ENCODE measurements at places on chromosomes 2 and 18.

- no peak for DNase-seq
These were observed 173.6 kb downstream of the GRB14 start for GRCh38 chr2:164447660-164448059.

DNA sequence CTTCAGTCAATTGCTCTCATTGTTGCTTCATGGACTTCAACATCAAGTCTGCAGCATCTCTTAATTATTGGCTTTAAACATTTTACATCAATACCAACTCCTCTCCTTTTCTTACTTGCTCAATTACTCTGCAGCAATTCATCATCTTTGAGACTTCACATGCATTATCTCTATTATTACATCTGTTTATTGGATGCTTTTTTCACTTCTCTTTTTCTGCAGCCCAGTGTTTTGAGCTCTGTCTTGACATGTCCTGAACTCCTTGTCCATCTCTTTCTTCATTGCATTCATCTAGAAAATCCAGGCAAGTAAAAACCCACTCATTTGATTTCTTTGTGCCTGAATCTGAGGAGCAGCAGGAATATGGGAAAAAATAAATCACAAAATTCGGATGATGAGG lies 647.9 kb downstream of the PLCL1 start:
- DNase-seq, result no peak

- no peak for DNase-seq
These were observed 16.5 kb downstream of the CLK1 start for GRCh38 chr2:200847939-200848338.

DNA sequence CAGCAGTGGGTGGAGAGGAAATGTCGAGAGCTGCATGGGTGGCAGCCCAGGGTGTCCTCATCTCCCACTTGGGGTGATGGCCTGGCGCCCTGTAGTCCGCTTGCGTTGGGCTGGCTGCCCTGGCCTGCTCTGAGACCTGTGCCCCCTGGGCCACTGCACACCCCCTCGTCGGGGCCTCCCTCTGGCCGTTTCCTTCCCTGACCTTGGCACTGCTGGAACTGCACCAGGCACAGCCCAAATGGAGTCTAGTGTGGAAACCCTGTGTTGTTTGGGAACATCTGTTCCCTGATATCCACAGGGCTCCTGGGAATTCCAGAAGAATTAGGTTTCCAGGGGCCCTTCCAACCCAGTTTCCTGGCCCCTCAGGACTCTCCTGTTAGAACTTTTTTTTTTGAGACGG lies 13.9 kb downstream of the EFHD1 start:
- no peak for DNase-seq

DNA sequence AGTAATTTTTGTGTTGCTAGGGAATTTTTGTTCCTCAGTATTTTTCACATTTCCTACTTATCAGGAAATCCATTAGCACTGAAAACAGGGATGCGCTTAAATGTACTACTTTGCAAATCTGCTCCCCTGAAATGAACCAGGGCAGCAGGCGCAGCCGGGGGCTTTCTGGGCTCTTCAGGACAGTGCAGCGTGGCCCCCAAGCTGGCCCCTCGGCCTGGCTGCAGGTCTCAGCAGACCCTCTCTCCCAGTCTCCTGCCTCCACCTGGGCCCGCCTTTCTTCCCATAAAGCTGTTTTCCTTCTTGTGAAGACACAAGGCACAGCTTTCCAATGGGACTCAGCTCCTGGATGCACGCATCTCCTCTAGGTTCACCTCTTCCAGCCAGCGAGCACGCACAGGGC lies 35.3 kb downstream of the EIPR1 start:
- no peak for DNase-seq

GRCh38 chr2:8394569-8395359 lies 287.1 kb upstream of the ID2 start:
- DNase-seq, result no peak

DNA sequence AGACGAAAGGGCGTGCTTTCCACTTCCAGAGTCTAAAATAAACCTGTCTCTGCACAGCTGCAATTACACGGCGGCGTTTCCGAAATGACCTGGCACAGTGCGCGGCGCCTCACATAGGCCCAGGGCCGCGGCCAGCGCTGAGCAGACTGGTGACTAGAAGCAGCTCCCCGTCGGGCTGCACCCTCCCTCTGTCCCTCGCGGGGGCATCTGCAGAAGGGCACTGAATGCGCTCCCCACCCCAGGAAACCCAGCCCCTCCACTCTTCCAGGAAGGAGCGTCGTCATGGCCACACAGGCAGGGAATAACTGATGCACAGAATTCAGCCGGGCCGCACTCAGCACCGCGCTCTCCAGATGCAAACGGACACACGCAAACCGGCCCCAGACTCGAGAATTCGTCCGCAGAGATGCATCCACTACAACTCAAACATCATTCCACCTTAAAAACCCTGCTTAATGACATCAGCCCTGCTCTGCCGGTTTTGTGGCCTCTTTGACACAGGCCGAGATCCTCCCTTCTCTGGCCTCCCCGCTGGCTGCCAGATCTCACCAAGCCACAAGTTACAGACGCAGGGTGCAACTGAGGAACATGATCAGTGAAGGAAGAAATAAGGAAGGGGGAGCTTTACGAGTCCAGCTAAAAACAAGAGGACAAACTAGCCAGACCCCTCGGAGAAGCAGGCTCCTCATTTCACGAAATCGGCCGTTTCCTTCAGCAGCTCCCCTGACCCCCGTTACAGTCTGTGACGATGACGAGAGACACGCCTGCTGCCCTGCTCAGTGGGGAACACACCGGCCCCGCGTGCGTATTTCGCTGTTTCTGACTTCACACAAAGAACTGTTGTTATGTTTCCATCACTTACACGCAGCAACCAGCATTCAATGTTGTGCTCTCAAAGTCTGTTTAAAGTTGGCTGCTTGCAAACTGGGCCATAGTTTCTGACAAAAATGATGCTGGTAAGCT lies 40.2 kb downstream of the MBP start:
- DNase-seq, result no peak

GRCh38 chr18:23890589-23890988 lies 124.0 kb upstream of the TTC39C start:
- DNase-seq, result no peak

DNA sequence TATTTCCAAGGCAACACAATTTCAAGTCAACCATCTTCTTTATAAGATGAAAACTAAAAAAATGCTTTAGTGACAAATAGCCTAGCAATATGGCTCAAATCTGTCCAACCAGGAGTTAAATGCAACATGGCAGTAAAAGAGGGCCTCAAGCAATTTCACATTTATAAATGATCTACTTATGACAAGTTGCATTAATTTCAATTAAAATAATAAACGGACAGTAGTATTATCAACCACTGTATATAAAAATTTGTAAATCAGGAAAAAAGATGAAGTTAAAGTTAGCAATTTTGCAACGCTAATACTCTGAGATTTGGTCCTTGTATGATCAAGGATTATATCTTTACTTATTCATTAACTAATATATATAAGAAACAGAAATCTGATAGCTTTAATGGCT lies 19.3 kb downstream of the CCDC88A start:
- no peak for DNase-seq

DNA sequence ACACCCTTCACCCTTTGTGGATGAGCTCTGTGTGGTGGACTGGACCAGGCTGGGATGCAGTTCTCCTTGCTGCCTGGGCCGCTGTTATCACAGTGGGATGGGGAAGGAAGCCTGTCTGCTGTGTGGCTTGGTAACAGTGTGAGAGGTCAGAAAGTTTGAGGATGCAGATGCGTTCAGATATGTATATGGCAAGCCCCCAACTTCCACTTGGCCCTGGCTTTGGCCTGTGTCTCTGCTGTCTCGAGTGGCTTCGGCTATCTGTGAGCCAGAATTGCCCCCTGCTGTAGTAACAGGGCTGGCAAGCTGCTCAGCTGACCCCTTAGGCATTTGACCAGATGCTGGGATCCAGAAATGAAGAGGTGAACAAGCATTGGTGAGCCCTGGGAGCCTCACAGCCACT lies 106.8 kb downstream of the WDSUB1 start:
- no peak for DNase-seq

DNA sequence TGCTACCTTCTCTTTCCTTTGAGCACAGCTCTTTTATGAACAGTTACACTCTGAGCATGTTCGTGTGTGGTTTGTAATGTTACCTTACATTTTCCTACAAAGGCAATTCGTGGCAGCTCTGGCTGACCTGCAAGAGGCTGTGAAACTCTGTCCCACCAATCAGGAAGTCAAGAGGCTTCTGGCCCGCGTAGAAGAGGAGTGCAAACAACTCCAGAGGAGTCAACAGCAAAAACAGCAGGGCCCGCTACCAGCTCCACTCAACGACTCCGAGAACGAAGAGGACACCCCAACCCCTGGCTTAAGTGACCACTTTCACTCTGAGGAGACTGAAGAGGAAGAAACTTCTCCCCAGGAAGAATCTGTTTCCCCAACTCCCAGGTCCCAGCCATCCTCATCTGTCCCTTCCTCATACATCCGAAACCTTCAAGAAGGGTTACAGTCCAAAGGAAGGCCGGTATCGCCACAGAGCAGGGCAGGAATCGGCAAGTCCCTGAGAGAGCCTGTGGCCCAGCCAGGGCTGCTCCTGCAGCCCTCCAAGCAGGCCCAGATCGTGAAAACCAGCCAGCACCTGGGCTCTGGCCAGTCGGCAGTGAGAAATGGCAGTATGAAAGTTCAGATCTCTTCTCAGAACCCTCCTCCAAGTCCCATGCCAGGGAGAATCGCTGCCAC lies 56.9 kb downstream of the WDSUB1 start:
- DNase-seq, result no peak

DNA sequence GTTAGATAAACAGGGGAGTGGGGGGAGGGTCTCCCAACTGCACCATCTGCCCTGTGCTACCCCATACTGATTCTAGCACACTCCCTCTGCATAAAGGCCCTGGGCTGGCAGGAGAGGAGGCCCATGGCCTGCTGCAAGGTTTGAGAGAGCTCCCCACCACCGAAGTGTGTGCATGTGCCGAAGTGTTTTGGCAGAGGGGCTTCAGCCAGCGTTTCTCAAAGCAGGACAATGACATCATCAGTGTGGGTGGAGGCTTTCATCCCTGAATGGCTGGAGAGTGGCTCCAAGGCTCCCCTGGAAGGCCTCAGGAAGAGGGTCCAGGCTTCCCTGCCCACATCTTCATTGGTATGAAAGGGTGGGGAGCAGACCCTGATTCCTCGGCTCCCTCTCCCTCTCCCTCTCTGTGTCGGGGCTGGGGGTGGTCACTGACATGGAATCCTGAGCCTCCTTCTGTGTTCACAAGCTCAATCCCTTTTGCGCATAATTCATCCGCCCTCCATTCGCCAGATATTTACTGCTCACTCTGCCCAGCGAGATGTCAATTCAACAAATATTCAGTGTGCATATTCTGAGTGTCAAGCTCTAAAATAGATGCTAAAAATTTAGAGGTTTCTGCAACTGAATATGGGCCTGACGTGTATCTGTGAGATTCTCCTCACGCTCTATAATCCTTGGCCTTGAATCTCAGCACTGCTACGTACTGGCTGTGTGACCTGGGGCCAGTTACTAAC lies 122.1 kb downstream of the CELF4 start:
- DNase-seq, result no peak

GRCh38 chr2:111938392-111938791 lies 40.0 kb downstream of the MERTK start:
- no peak for DNase-seq

DNA sequence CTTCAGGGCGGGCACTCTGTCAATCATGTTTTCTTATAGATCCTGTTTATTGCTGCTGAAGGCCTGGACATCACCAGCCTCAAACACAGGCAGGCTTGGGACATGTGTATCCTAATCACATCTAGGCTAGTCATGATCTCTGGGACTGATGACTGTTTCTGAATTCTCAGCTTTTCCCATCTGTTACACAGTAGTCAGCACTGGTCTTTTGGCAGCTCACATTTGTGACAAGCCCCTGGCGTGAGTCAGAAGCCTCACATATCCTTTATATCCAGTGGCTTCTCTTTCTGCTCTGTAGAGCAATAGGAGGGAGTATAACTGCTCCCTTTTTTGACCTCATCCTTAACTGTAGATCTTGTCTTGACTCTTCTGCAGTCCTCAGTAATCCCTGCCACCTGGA lies 4.5 kb downstream of the SEMA4F start:
- DNase-seq, result no peak

- no peak for DNase-seq
These were observed 341.3 kb downstream of the MYCN start for GRCh38 chr2:16281451-16282335.

GRCh38 chr18:23730857-23731256 lies 41.6 kb downstream of the LAMA3 start:
- DNase-seq, result no peak

DNA sequence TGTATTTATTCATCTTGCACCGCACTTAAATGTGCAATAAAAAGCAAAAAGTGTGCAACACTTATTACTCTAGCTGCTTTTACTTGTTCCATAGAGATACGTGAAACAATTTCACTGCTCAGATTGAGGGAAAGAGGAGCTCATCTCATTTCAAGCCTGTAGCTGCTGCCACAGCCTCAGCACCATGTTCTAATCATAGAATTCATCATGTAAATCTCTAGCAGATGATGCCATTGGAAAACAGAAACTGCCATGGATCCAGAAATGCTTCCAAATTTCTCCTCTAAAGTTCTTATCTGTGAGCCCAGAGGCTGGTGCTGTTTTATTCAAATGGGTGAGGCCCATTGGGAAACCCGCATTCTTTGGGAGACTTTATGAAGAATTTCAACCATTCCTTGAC lies 2.0 kb downstream of the CDC42EP3 start:
- DNase-seq, result no peak

- DNase-seq, result no peak
These were observed 70.8 kb downstream of the FAM117B start for GRCh38 chr2:202705446-202706020.

- DNase-seq, result no peak
These were observed 54.2 kb downstream of the AKAIN1 start for GRCh38 chr18:5142859-5143258.

DNA sequence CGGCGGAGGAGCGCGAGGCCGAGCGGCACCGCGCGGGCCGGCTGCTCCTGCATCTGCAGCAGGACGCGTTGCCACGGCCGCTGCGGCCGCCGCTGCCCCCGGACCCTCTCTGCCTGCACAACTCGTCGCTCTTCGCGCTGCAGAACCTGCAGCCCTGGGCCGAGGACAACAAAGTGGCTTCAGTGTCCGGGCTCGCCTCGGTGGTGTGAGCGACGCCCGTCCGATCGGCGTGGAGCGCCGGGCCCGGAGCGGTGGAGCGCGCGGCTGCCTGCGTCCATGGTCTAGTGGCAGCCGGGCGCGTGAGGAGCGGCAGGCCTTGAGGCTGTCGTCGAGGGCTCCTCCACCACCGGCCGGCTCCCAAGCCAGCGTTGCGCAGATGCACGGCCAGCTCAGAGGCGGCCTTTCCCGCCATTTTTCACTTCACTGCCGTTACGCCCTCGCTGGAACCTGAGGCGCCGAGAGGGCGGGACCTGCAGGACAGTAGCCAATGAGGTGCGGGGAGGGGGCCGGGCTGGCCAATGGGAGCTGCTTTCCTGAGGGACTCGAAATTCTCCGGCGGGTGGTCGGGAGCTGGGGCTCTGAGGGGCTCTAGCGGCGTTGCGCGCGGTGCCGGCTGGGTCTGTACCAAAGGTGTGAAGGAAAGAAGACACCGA lies 1.9 kb downstream of the TLX2 start:
- DNase-seq, result no peak
